RKO (cell line): ENCODE measurements at places on chromosomes 1 and 21.

GRCh38 chr1:163866564-163866963, 544.8 kb downstream of the NUF2 start:
- DNase-seq: no peak

DNA sequence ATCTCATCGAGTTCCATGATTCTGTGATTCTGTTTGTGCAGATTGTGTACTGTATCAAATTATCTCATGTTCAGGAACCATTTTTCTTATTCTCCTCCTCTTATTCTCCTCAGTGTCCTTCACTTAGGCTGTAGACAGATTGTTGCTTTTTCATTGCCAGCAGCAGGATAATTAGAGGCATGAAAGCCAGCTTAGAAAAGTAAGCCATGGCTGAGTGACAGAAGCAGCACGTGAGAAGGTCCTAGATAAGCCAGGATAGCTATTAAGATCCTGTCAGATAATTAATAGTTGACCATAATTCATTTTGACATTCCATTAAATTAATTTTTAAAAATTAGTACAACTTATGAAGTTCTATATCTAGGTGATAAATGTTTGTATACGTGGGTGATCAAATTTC, 60.8 kb upstream of the PRKACB start:
- DNase-seq: no peak

- DNase-seq: no peak
These were observed 48.5 kb downstream of the CAMTA1 start for GRCh38 chr1:6833804-6834203.

- DNase-seq: no peak
These were observed 40.5 kb upstream of the PROX1 start for GRCh38 chr1:213947200-213947801.

- no peak for DNase-seq
These were observed 7.8 kb downstream of the LMOD1 start for GRCh38 chr1:201938440-201939035.

GRCh38 chr1:34695580-34695979, 59.3 kb upstream of the GJB5 start:
- no peak for DNase-seq

DNA sequence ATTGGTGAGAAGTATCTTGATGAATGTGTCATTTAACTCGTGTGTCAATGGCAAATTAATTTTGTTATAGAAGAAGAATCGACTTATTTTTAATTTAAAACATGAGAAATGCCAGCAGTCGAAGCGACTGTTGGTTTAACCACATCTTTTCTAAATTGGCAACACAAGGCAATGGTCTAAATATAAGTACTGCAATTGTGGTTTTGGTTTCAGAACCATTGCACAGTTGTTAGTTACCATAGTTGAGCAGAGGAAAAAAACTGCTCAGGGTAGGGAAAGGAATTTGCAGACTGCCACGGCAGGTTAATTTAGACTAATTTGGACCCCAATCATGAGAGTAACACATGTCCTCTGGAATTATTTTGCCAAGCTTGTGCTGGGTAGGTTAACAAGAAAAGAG, 185.6 kb upstream of the RUNX1 start:
- no peak for DNase-seq

DNA sequence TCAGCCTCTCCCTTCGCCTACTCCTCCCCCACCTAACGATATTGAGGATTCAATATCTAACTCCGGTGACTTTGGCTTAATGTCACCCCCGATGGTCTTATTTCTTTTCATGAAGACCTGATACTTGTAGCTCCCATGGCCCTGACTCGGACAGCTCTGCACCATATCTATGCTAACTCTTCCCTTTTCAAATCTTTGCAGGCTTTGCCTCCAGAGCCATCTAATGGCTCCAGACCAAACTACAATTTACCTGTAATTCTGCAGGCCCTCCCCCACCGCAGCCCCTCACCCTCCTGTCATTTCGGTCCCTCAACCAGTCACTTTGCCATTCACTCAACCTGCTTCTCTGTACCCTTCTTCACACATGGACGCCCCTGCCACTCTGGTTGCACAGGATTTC, 7.9 kb upstream of the GSTM5 start:
- DNase-seq: no peak

- no peak for DNase-seq
These were observed 273.5 kb downstream of the LIPI start for GRCh38 chr21:13937236-13937635.

DNA sequence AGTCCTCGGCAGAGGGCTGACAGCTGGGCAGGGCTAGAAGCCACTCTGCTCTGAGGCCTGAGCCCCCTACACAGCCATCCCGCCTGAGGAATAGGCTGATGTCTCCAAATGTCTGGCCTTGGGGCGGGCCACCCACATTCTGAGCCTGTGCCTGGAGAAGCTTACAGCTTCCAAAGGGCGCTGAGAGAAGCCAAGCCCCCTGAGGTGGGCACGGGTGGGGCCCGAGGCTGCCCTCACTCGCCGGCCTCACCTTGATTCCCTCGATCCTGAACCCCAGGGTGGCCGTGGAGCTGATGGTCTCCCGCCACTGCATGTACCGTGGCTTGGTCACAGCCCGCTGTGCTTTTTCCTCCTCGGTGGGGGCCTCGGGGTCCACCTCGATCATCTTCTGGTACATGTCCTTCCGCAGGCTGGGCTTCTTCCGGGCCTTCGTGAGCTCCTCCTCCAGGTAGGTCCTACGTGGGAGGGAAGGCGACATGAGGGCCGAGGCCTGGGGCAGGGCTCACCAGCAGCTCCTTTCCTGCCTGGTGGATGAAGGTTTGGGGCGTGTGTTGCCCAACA, 93.2 kb downstream of the STUM start:
- DNase-seq: no peak

DNA sequence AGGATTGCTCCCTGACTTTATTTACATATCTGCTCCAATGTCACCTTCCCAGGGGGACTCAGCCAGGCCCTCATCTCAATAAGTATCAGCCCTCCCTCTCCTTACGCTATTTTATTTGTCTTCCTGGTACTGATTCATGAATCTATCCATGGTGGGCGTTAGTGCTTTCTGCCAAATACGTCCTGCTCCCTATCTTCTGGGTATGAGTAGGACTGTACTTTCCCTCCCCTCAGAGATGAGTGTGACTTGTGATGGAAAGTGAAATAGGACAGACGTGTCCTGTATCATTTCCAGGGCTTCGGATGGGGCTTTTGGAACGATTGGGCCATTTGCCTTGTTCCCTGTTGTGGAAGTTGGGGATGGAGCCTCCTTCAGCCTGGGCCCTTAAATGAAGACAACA, 47.5 kb downstream of the FOXO6 start:
- no peak for DNase-seq

DNA sequence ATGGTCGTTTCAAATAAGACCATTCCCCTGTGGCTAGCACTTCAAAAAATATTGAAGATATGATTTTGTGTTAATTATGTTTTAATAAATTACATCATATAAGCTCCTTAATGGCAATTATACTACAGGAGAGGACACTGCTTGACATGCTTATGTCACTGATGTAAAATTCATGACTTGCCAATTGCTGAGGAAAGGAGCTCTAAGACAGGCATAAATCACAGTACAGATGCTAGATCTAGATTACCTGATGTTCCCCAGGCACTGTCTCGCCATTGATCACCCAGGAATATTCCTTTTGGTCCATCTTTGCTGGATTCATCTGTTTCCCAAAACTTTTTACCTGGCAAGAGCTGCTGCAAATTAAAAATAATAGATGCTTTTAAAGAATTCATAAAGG, 58.8 kb downstream of the PUM1 start:
- no peak for DNase-seq

GRCh38 chr21:29431178-29431577, 132.5 kb downstream of the BACH1 start:
- DNase-seq: no peak

DNA sequence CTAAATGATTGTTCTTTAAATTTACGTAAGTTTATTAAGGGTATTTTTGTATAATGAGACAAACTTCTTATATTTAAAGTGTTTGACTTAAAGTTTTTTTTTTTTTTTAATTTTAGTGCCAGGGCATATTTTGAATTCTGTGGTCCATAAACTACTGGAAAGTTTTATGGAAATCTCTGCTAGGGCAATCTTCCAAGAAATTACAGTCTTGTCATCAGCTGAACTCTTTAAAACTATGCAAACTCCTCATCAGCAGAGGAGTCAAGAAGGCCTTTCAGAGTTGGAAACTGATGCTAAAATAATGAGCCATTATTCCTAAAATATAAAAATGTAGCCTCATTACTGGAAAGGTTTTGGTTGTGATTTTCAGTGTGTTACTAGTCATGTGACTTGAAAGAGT, 1201.9 kb downstream of the BRINP3 start:
- DNase-seq: no peak

DNA sequence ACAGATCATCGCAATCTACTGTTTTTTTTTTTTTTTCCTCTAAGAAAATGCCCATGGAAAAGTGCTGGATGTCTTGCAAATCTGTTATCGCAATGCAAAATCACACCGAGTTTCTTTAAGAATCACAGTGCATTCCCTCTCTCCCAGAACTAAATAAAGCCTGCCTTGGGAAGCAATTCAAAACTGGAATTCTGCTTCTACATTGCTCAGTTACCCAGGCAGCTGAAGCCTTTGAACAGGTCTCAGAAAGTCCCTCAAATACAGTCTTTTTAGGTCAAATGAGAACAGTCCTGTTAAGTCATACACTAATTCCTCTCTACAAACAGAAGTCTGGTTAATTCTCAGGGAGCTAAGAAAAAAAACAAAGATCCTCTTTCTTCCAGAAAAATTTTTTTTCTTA, 46.3 kb downstream of the SLC30A10 start:
- no peak for DNase-seq

DNA sequence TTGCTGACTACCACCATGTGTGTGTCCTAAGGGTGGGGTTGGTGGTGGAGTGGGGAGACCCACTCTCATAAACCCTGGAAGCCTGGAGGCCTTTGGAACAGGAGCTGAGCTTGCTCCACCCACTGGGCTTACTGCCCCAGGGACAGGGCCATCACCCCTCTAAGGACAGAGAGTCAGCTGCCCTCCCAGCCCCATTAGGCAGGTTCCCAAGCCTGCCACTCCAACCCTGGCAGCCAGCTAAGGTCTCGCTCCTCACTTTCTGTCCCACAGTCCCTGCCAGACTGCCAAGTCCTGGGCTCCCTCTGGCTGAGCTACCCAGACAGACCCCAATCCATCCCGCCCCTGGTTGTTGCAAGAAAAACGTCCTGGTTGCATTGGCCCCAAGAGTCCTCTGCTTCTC, 3.8 kb downstream of the NT5C1A start:
- DNase-seq: no peak

DNA sequence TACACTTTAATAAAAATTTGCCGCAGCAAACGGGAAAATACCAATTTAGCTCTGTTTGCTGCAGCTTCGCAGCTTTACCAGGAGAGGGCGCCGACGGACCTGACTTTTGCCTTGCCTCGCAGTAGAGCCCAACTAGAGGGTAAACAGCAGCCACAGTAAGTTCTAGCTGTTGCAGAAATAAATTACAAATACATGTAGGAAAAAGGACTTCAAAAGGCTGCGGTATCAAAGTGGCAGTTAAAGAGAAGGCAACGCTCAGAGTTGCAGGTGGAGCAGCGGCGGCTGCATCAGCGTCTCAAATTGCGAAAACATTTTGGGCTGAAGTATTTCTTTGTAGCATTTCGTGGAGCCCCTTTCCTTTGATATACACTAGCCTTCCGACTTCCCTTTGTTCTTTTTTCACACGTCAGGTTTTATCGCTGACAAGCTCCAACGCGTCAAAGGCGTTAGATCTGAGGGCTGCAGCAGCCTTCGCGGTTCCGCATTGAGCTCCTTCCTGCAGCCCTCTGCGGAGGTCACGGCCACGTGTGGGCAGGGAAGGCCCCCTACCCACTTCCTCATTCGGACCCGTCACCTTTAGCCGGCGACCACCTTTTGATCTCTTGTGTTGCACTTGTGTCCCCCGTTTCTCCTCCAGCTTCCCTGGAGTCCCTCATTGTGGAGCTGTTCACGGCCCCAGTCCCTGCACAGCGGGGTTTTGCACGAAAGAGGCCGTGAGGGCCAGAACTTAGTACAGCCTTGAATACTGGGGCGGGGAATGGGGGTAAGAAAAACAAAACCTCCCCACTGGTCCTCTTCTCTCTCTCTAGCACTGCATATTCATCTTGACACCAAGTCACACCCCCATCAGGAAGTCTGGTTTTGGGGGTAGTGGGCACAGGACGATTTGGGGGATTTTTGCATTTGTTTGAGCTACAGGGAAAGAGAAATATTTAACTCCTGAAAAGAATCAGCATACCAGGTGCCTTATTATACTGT, 72.8 kb downstream of the S1PR1 start:
- DNase-seq: peak; percentile 53

- no peak for DNase-seq
These were observed 4.5 kb downstream of the TXNIP start for GRCh38 chr1:145991735-145992412.

GRCh38 chr1:2091611-2092604, 41.7 kb downstream of the PRKCZ start:
- no peak for DNase-seq

DNA sequence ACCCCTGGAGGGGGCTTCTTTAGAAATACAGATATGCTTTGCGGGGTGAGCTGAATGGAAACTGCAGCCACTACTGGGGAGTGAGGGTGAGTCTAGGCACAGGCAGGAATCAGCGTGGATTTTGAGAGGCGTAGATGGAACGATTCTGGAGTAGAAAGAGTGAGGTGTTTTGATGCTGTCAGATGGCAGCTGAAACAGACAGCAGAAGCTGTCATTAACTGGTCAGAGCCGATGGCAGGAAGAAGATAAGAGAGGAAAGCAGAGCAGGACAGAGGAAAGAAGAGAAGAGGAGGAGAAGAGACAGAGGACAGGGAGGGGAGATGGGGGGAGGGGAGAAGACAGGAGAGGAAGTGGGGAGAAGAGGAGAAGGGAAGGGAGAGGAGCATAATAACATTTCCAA, 138.5 kb downstream of the LRIG2 start:
- DNase-seq: no peak

DNA sequence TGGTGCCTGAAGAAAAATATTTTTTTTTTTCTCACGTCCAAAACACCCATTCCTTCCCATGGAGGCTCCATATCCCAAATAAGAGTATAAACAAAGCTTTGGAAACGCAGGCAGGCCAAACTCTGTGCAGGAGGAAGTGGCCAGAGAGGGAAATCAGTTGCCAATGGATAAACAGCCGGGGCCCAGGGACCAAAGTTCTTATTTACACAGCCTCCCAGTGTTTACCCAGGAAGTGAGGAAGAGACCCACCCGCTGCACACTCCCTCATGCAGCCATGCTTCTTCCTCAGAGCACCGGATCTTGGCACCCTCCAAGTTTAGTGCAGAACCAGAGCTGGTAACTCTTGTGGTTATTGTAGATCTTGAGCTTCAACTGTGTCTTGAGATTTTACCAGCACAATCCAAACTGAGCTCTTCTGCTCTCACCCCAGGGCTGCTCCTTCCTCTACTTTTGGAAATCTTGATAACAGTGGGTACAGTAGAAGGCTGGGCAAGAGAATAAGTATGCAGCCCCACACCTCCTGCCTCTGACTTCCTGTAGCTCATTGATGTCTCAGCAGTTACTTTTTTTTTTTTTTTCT, 14.2 kb downstream of the MARCKSL1 start:
- DNase-seq: no peak

GRCh38 chr1:156826630-156827029, 10.0 kb upstream of the SH2D2A start:
- no peak for DNase-seq
